Fibroblast of lung (primary cell): ENCODE measurements at places on chromosomes 5 and 9.

DNA sequence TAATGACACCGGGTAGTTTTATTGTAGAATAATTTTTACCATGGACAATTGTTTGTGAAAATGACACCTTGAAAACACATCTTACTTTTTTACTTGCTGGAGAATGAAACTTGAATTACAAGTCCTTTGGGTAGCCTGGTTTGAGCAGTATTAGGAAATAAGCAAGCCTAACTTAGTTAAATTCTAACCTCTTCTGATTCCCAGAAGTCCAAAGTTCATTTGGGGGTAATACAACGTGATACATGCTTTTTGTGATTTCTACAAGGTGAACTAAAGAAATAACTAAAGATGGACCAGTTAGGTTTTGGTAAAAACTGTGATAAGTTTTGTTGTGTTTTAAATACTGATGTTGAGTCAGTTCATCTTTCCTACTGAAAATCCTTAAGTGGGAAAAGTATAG is 135.4 kb upstream of the DMRT1 start:
- DNase-seq, result no peak

- no peak for DNase-seq
Measured at GRCh38 chr9:72997387-72997995, 44.6 kb upstream of the ALDH1A1 start.

DNA sequence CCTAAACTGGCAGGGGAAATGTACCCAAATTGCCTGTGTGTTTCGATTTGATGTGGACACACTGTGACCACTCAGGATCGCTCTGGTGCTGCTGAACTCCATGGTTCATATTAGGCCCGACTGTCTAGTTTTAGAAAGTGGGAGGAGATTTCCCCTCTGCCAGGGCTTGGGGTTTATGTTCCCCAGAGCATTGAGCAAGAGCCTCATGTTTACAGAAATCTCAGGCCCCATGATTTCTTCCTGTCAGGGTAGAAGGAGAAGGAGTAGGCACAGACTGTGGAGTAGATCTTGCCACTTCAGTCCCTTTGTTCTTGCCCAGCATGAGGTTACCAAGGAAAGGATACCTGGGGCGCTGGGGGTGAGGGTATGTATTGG is 40.8 kb upstream of the GLRX start:
- DNase-seq, result peak; percentile 90

- DNase-seq, result no peak
Measured at GRCh38 chr5:178423901-178424809, 166.0 kb downstream of the COL23A1 start.
